Tongue (tissue), 3 donors: ENCODE measurements at places on chromosomes 2 and 18. TPM values are rescaled to one million over a fixed set of nuclear protein-coding genes. Genes with fewer than 3 reads are reported as not detected.

Gene MOCOS
- total RNA-seq: 0.31 TPM

Gene WDSUB1
- 11.2 TPM for total RNA-seq

Gene UCN
- not detected for total RNA-seq

Gene MYOM1
- total RNA-seq: 662 TPM

Gene ZNF397
- 37.7 TPM for total RNA-seq

Gene RGPD4
- total RNA-seq: not detected

Gene TGFA
- total RNA-seq: 6.3 TPM

Gene DSG1
- total RNA-seq: 17.2 TPM

Gene EFHD1
- 4.9 TPM for total RNA-seq

Gene NFATC1
- total RNA-seq: 18.6 TPM

Gene NYAP2
- 0.10 TPM for total RNA-seq

Gene LRRTM4
- 2.4 TPM for total RNA-seq

GRCh38 chr2:240459401-240460252, 24.2 kb downstream of the GPC1 start:
- peak; percentile 87 for DNase-seq

- no peak for DNase-seq
Measured at GRCh38 chr2:151996243-151997003, 102.4 kb downstream of the CACNB4 start.

- peak; percentile 93 for DNase-seq
Measured at GRCh38 chr2:168247341-168248261, at the start of gene STK39. Gene STK39 (minus strand): TSS chr2:168247595. CDS start chr2:168247435, 160 bp downstream.

DNA sequence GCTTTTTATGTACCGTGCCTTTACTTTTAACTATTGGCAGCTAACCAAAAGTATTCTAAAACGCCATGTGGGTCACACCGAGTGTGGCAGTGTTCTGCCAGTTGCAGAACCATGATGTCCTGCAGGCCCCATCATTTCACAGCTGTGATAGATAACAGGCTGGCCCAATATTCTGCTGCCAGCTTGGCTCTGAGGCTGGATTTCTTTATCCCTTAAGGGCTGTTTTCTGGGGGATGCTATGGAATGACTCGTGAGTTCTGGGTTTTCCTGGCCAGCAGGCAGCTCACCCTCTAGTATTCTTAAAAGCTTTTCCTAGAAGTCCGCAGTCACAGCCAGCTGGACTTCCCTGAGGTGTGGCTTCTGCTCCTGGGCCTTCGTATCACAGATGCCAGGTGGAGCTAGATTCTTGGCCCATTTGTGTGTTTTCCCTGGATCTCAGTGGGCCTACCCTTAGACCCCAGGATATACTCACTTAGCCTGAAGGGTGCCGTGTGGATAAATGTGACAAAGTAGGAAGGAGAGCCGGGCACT, 41.0 kb downstream of the FHOD3 start:
- no peak for DNase-seq

DNA sequence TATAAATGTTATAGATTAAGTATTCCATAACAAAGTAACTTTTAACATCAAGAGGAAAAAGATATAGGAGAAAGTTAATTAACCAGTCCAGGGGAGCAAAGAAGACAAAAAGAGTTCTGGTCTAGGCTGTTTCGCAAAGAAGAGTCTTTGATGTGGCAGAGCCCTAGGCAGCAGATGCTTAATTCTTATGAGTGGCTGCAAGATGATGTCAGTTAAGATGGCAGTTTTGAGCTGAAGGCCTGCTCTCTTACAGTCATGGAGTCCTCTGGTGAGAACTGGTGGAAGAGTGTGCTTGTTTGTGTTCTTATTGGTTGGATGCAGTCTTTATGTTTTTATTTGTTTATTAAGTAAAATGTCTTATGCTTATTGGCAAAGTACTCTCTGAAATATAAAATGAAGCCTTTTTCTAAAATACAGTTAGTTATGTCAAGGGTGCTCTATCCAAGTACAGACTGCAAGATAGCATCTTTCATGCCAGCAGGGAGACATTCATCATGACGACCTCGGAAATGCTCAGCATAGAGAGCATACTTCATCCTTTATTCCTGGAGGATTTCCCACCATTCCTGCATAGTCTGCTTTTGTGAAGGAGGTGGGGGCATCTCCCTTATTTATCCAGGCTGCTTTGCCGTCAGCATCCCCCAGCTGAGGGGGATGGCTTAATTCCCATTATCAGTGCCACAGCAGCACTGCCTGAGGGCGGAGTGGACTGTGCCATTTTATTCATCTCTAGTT, 38.9 kb upstream of the SERPINE2 start:
- DNase-seq: no peak

DNA sequence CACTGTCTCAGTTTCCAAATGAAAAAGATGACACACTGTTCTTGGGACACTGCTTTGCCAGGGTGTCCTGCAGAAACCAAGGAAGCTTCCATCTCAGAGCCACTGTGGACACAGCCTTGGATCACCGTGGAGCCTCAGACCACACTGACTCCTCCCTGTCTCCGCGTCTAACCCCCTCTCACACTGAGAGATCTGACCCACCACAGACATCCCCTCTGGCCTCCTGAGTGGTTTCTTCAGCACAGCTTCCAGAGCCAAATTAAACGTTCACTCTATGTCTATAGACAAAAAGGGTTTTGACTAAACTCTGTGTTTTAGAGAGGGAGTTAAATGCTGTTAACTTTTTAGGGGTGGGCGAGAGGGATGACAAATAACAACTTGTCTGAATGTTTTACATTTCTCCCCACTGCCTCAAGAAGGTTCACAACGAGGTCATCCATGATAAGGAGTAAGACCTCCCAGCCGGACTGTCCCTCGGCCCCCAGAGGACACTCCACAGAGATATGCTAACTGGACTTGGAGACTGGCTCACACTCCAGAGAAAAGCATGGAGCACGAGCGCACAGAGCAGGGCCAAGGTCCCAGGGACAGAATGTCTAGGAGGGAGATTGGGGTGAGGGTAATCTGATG, 113.4 kb upstream of the PKDCC start:
- DNase-seq: peak; percentile 58

DNA sequence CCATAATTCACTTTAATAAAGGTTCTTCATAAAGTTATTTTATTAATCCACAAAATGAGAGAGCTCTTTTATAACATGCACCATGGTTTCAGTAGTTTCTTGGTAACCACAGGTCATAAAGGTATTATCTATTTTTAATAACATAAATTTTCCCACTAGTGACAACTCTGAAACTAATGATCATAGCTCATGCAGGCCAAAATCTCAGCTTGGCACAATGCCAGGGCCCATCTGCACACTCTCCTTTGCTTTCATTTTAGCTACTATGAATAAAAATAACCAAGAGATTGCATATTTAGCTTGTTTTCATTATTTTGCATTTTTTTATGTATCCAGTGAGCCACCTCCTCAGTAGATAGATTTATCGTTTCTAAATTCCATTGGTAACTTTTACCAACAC, 691.8 kb upstream of the CHAC2 start:
- DNase-seq: peak; percentile 24

- DNase-seq: peak; percentile 38
Measured at GRCh38 chr2:223724861-223725260, 112.5 kb downstream of the AP1S3 start.

- no peak for DNase-seq
Measured at GRCh38 chr2:26193578-26194231, 20.8 kb downstream of the GAREM2 start.

- DNase-seq: no peak
Measured at GRCh38 chr18:31683106-31683505, 1.3 kb downstream of the B4GALT6 start.

DNA sequence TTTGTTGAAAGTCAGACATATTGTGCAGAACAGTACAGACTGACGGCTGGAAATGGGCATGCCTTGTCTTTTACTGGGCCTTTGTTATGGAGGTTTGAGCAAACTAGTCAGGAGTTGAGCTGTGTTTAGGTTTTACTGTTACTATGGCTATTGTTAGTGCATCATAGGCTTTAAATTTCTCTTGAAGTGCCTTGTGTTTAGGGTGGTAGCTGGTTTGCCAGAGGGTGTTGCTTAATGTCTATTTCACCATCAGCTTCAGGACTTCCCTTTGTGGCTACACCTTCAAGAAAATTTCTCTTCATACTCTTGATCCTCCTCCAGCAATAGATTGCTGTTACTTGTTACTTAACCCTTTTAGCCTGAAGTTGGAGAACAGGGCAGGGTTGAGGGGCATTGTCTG, 104.6 kb downstream of the CAPN13 start:
- DNase-seq: no peak

DNA sequence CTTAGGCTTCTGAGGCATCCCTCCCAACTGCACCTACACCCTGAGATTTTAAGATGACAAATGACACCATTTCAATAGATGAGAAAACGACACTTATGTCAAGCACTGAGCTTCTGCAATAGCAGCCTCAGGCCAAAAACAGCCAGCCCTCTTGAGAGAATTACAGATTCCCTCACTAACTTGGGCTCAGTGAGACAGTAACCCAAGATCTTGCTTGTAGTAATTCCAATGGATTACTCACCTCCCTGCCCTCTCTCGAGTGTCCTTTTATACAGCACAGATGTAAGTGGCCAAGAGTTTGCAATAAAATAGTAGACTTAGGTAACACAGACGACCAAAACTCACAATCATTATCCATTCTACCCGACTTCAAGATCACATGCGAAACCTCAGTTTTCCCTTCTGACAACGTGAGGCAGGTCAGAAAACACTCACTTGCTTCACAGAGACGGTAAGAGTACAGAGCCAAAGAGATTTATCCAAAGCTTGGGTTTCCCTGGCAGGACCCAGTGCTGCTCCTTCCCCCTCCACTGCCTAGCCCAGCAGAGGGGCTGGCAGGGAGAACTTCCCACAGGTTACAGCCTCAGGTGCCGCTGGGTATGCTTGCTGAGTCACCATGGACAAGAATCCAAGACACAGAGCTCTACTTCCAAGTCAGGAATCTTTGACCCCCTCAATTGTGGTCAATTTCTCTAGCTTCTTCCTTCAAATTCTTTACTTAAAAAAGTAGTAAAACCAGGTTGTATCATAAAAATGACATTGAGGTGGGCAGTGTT, 181.4 kb downstream of the MYO5B start:
- DNase-seq: no peak

- DNase-seq: peak; percentile 86
Measured at GRCh38 chr2:217016796-217017419, 157.0 kb upstream of the TNP1 start.

DNA sequence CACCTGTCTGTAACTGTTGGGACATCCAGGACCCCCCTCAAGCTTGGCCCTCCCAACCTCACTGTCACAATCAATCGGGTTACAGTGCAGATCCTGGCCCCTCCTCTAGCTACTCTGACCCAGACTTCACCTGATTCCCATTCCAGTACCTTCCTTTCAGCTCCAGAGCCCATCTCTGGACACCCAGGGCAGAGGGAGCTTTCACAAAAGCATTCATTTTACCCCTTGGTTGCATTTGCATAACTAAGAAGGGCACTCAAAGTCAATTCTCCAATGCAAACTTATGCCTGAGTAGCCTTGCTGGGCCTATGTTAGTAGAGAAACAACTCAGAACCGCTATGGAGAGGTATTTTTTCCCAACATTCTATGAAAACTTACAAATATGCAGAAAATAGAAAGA, 7.4 kb downstream of the ZAP70 start:
- no peak for DNase-seq

DNA sequence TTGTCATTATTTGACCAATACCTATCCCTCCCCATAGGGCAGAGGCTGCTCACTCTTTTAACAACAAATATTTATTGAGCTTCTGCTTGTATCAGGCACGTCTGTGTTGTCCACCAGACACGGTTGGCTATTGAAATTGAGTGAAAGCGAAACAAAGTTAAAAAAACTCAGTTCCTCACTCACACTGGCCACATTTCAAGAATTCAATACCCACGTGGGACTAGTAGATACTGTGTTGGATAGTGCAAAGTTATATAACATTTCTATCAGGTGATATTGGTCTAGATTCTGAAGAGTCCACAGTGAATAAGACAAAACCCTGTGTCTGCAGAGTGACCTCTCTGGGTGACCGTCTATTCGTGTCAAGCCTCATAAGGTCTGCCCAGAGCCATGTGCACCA, 43.9 kb upstream of the GALR1 start:
- no peak for DNase-seq

GRCh38 chr2:186612555-186613440, 22.9 kb downstream of the ITGAV start:
- no peak for DNase-seq

- DNase-seq: no peak
Measured at GRCh38 chr2:15412309-15412708, 148.8 kb downstream of the NBAS start.

- peak; percentile 75 for DNase-seq
Measured at GRCh38 chr2:98731041-98731893, at the start of gene MGAT4A. Gene MGAT4A (minus strand): TSS chr2:98731132. CDS start chr2:98726332, 4,800 bp downstream.

GRCh38 chr2:221554769-221555493, 17.2 kb downstream of the EPHA4 start:
- DNase-seq: peak; percentile 33

DNA sequence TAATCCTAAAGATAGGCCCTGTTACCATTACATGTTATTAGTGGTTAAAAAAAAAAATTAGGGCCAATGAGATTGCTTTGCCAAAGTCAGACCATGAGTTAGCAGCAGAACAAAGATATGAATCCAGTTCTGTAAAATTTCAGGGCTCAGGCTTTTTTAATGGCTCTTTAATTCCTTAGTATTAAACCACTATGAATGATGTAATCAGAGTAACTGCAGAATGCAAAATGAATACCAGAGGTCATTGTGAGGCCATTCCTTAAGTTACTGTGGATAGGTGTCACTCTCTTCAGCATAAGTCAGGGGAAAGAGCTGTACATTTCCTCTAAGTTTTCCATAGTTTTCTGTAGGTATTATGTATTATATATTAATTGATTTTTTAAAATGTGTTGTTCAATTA, 42.2 kb upstream of the TBR1 start:
- no peak for DNase-seq

GRCh38 chr2:105761931-105762515, 17.3 kb downstream of the NCK2 start:
- no peak for DNase-seq

GRCh38 chr18:79589601-79590091, 90.0 kb upstream of the CTDP1 start:
- DNase-seq: no peak

- no peak for DNase-seq
Measured at GRCh38 chr18:63054901-63055584, 264.5 kb downstream of the BCL2 start.

DNA sequence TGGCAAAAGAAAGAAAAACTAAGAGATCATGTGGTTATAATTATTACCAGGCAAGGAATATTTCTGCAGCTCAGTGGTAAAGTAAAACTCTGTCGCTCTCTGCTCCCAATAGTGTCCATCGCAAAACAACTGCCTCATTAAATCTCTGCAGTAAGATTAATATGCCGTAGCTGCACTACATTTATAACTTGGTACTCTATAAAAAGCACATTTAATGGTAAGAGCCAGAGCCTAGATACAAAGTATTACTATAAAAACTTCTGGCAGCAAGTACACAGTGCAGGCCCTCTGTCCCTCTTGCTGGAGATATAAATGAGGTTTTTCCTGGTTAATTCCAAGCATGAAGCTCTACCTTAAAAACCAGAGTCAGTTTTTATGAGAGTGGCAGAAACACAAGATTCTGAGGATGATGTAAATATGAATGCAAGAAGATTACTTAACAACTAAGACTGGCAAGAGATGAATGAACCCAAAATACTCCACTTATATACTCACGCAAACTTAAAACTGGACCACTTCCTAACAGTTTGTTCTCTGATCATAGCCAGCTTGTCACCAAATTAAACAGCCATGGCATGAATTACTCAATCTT, 25.5 kb downstream of the ZNF521 start:
- no peak for DNase-seq

- DNase-seq: no peak
Measured at GRCh38 chr2:37244017-37244416, 12.6 kb downstream of the NDUFAF7 start.
